ENCODE measurements at places on chromosomes 7 and 10.

DNA sequence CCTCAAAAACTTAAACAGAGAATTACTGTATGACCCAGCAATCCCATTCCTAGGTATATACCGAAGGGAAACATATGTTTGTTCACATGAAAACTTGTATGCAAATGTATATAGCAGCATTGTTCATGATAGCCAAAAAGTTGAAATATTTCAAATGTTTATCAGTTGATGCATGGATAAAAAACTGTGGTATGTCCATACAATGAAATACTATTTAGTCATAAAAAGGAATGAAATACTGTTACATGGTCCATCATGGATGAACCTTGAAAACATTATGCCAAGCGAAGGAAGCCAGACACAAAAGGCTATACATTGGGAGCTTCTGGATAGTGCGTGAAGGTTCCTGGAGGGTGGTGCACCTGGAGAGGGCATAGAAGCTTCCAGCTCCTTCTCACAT is 11.0 kb upstream of the TRA2A start:
- DNase-seq = no peak

GRCh38 chr7:47301105-47301477 is 280.8 kb downstream of the TNS3 start:
- DNase-seq = no peak

GRCh38 chr10:49512121-49512809 is 26.7 kb downstream of the ERCC6 start:
- peak; percentile 16 for DNase-seq

DNA sequence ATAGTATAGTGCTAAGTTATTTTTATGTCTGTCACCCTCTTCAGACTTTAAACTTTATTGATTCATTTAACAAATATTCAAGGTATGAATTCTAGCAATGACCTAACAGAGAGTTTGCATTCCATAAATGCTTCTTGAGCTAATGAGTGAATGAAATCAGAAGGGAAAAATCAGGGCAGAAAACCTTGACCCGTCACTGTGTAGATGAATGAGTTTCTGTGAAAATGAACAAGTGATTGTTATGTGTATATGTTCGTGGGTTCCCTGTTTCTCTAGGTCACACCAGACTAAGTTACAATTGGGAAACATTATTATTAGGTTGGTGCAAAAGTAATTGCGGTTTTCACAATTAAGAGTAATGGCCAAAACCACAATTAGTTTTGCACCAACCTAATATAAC is 30.1 kb downstream of the APBB1IP start:
- no peak for DNase-seq

DNA sequence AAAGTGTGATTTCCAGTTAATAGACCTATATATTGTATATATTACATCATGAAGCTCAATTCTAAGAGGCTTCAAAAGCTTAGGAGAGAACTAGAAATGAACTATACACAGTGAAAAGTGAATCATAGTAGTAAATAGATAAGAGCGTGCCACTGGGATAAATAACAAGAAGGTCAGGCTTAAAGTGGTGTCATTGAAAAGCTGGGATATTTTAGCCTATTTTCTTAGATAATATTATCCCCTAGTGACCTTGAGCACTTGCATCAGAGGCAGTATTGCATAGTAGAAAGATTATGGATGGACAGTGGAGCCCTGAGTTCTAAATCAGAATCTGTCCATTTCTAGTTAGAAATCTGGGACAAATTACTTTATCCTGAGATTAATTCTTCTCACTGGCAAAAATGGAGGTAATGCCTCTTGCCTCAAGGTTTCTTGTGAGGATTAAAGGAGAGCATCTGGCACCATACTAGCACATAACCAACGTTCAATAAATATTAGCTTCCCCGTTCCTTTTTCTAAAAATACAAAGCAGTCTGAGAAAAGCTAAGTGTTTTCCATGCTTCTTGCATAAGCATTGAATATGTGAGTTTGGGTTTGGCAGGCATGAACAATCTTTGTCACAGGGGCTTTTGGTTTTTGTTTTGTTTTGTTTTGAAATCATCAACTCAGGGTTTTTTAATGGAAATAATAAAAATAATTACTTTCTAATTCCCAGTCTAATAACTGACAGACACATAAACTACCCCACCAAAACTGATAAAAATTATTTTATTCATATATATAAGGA is 27.3 kb upstream of the MACC1 start:
- DNase-seq = no peak

- DNase-seq = no peak
These were observed 31.0 kb upstream of the ARID5B start for GRCh38 chr10:61870526-61870895.

- no peak for DNase-seq
These were observed 54.8 kb downstream of the SND1 start for GRCh38 chr7:127706766-127707165.

DNA sequence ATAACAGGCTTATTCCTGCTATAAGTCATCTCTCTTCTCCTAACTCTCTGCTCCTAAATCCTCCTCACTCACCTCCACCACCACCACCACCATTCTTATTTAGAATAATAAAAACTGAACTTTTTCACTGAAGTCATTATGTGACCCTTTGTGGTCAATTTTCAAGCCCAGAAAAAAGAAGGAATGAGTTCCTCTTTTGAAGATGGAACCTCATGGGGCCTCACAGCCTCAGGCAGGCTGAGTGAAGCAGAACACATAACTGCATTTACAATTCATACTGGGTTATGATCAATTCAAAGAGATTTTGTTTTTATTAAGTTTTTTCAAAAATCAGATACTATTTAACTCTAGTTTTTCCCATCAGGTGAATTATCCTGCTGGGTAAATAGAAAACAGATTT is 29.8 kb downstream of the PNLIPRP3 start:
- DNase-seq = no peak

- DNase-seq = no peak
These were observed 99.4 kb downstream of the MTPN start for GRCh38 chr7:135877805-135878204.

GRCh38 chr7:151762583-151763245 is 114.2 kb downstream of the PRKAG2 start:
- no peak for DNase-seq

DNA sequence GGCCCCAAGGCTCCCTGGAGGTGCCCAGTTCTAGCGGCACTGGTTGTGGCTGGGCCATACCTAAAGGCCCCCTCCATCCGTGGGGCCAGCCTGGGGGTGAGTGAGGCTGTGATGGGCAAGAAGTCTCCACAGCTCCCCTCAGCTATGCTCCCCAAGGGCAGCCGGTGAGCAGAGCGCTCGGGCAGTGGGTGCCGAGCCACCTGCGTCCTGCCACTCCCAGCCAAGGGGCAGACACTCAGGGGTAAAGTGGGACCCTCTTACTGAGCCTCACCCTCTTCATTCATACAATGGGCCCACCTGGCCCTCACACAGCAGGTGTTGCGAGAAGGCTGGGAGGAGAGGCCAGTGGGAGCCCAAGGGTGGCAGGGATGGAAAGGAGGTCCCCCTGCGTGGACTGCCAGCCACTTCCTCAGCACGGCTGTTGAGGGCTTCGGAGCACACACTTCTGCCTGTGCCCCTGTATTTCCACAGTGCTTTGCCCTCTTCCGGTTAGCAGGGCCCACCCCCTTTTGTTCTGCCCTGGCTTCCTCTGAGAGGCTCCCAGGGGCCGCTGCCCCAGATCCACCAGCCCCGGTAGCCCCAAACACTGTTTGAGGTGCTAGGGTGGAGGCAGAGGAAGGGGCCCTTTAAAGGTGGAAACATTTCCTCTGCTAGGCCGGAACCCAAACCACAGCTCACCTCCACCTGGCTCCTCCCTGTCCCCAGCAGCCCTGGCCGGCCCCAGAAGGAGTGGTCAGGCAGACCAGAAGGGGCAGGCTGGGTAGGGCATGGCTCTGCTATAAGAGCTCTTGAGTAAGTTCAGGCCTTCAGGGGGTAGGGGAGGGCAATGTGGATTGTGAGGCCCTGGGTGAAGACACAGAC is 16.4 kb upstream of the C10orf105 start:
- no peak for DNase-seq

DNA sequence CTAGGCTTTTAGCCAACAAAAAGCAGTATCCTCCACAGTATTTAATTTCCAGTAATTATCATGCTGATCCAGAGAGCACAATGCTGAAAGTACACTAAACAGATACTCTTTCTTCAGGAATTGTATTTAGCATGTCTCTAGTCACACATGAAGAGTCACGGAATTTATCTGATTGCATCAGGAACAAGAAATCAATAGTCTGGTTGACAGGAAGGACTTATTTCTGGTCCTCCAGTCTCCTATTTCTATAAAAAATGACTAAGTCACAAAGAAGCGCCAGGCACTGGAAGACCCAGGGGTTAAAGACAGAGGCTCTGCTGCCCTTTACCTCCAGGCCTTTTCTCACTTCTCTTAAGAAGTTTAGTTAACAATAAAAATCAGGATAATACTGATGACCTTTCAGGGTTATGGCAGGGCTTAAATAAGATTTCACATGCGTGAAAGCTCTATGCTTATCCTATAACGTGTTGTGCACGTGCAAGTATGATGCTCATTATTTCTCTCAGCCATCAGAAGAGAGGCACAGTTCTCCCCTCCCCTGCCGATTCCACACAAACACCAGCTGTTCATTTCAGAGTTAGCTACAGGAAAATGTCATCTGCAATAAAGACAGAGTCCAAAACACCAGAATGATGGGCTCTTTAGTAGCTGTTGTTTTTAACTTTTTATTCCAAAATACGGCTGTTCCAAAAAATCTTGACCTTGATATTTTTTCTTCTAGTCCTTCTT is 36.9 kb downstream of the SLC26A4 start:
- DNase-seq = no peak

Measured in HCT116 (cell line).